Central memory CD4-positive, alpha-beta T cell (primary cell): ENCODE measurements at places on chromosomes 6 and 20.

DNA sequence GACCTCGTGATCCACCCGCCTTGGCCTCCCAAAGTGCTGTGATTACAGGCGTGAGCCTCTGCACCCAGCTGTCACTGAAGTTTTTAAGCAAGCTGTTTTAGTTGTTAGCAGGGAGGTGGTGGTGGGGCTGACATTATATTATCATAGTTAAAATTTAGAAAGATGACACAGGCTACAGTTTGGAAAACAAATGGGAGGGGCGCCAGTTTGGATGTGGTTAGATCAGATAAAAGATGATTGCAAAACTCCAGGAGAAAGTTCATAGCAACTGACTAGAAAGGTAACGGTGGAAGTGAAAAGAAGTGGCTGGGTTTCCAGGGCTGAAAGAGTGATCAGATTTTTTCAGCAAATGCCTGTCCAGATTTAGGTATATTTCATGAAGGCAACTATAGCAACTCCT is 311.9 kb upstream of the CITED2 start:
- no peak for DNase-seq

DNA sequence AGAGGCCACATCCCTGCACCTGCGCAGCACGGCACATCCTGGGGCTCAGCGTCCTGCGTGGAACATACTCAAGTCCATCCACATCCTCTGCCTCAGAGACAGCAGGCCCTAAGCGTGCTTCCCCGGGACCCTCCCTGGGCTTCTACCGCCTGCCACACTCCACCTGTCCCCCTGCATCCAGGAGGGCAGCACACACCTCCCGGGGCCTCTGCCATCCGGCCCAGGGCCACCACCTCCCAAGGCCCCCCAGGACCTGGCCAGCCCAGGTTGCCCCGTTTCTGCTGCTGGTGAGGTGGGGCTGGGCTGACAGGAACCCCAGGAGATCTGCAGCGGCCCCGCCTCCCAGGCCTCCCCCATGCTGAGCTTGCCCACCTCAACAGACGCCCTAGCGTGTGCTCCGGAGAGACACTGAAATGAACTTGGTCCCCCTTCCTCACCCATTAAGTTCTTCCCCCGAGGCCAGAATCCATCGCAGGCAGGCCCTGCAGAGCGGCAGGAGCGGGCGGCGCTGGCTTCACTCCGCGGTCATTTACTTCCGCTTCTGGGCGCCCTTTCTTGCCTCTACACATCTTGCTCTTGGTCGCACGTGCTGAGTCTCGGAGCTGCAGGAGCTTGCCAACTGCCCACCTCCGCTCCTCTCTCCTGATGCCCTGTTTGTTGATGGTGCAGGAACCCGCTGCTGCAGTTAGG is 235.3 kb downstream of the TAF4 start:
- DNase-seq = no peak

GRCh38 chr20:52152416-52152815 is 39.2 kb downstream of the ZFP64 start:
- DNase-seq = no peak

DNA sequence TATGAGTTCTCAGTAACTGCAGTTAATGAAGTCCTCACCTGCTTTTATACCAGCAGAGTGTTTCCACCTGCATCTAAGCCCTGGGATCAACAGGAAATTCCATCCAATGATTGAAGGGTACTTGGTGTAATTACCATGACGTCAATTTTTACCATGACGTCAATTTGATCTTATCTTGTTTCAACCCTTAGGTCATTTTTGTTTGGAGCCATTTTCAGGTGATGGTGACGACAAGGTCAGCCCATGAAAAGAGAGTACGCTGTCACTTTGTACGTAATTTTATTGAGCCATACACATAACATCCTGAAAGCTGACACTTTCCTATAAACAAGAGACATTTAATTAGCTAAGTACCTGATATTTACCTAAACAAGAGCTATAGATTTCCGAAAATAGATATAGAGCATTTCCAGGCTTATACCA is at the start of gene CGA:
CGA (minus strand) TSS at position 20 of the 423 bp plus-strand sequence. CDS start 6,906 bp downstream, outside the sequence.
- DNase-seq = no peak

DNA sequence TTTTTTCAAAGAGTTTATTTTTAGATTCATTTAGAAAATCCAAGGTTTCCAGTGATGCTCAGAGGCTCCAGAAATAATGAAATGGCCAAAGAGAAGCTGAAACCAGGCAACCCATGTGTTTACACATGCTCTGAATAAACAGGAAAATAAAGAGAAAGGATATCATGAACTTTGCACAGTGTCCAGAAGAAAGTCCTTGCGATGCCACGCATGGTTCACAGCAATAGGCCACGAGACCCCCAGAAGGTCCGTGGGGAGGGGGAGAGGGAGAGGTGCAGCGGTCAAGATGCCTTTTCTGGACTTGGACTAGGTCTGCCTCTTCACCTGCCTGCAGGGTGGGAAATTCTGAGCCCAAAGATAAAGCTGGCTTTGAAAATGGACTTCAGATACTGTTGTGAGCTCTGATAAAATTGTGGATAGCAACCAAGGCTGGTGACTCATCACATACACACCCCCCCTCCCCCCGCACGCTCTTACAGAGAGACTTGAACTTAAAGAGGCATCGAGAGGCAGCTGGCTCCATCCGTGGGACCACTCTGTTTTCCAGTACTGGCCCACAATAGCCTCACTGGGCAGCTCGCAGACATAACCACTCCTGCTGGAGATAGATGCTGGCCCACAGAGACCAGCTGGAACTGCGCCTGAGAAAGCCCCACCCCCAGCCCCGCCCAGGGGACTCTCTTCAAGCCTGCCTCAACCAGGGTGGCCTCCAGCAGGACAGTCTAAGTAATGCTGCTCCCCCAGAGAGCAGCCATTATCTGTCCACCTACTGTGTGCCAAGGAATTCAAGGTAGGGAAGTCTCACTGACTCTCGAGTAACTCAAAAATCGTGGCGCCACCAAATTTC is 21.2 kb upstream of the NFATC2 start:
- no peak for DNase-seq

DNA sequence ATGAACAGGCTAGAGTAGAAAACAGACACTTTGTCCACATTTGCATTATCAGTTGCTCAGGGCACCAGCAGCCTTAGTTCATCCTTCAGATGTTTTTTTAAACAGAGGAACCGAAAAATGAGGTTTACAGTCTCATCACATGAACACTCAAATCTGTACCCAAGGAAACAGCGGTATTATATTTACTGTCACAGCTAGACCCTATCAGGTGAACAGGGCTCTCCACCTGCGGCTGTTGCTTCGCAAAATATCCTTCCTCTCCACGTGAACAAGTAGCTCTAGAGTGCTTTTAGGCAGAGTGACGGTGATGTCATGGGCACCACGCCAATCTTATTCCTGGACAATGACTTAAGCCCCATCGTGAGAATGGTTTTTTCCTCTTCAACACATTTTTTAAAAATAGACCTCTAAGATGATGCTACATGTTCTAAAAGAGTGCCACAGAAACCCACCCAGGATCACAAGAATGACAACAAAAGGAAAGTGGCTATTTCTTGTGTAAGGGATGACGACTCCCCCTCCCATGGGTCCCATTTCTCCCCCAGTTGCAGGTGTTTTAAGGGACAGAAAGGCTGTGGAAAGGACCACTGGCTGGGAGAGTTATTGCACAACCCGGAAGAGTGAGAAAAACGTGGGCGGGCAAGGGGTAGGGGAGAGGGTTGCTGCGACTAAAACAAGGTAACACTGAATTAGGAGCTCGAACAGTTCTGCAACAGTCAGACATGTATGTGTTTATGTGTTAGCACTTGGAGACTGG is 77.7 kb downstream of the EFHC1 start:
- no peak for DNase-seq

- no peak for DNase-seq
Observed at GRCh38 chr6:139152088-139152891, 17.4 kb downstream of the HECA start.

- no peak for DNase-seq
Observed at GRCh38 chr6:118207947-118208346, 300.9 kb downstream of the SLC35F1 start.

DNA sequence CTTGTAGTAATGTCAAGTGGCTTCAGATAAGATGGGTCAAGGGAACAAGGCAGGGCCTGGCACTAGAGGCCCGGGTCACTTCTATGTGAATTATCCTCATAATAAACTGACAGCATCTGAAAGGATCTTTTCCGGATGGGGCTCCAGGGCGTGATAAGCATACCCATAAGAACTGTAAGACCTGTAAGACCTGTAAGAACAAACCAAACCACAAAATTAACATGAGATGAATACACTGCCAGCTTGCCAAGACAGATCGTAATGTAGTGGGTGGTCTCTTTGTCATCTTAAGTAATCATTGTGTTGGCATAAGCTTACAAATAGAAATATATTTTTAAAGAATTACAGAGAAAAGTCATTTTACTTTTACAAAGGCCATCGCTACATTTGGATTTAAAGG is 334.9 kb downstream of the RFPL4B start:
- DNase-seq = no peak

- peak; percentile 48 for DNase-seq
Observed at GRCh38 chr6:156791320-156791850, 14.2 kb downstream of the ARID1B start.

DNA sequence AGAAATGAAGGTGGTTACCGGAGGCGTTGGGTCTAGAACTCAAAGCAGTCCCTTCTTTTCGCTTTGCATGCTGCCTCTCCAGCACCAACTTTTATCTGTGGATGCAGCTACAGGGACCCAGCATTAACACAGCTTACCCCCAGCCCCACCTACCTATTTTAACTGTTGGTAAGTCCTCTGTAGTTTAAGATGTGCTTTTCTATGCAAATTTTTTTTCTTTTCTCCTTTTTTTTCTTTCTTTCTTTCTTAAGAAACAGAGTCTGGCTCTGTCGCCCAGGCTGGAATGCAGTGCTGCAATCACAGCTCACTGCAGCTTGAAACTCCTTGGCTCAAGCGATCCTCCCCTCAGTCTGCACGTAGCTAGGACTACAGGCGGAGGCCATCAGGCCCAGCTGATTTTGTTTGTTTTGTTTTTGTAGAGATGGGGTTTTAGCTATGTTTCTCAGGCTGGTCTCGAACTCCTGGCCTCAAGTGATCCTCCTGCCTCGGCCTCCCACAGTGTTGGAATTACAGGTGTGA is 6.5 kb upstream of the USP45 start:
- no peak for DNase-seq

DNA sequence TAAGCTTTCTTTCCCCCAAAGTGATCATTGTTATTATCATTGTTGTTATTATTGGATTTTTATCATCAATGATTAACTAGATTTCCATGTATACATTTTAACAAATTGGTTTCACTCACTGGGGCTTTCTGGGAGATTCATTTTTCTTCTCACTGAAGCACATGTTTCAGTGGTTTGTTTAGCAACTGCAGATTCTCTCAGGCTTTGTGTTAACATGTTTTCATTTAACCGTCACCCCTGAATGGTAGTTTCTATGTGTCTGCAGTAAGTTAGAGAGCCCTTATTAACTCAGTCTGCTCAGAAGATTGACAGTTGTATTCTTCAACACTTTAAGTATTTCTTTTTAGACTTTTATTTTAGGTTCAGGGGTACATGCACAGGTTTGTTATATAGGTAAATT is 12.4 kb downstream of the ZKSCAN4 start:
- no peak for DNase-seq

GRCh38 chr6:126516411-126516810 is 176.5 kb downstream of the CENPW start:
- no peak for DNase-seq

DNA sequence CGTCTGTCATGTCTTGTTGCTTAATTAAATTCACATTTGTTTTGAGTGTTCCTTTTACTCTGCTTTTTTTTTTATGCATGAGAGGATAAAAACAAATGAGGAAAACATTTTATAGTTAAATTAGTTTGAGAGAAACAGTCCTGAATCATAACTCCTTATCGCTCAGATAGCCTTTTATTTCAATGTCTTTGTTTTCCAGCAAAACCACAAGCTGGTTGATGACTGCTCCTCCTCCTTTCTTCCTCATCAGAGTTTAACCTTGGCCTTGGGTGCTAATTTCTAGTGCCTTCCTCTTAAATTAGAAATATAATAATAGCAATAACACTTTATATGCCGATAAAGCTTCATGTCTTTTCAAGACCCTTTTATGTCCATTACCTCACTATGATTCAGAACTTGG is 3.1 kb downstream of the NOX3 start:
- DNase-seq = no peak

DNA sequence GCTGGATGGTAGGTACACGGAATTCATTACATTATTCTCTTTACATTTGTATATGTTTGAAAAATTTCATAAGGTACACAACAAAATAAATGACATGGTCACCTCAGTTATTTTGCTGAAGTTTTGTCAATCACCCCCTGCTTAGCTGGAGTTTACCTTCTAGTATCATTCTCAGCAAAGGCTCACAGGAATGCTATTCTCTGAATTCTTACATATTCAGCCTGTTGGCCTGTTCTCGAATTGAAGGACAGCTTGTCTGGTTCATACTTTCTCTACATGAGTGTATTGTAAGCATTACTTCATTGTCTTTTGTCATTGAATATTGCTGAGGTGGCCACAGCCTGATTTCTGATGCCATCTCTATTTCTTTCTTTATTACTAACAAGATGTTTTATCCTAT is 12.8 kb downstream of the CALHM5 start:
- no peak for DNase-seq

DNA sequence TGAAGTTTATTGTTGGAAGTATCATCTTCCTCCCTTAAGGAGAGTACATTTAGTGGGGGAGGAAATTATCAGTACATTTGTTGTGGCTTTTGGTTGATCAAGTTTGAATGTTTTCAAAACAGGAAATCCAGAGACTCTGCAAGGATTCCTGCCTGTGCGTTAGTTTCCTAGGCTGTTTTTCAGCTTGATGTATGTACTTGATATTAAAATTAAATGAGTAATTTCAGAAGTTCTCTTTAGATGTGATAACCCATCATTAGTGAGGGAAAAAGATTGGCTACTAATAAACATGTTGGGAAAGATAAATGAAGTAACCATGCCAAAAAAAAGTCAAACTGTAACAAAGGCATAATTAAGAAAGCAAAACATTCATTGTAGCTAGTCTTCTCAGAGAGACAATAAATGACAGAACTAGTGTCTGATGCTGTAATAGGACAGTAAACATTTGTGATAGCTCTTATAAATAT is 88.0 kb upstream of the TULP1 start:
- DNase-seq = peak; percentile 43
